ENCODE measurements at places on chromosomes 16 and 17. TPM values are rescaled to one million over a fixed set of nuclear protein-coding genes. Genes with fewer than 3 reads are reported as not detected.
A peak's percentile ranks its signal among the peaks of the same experiment; 100 is the strongest.

- DNase-seq: no peak
These were observed 38.7 kb downstream of the LAT start for GRCh38 chr16:29023279-29024277.

DNA sequence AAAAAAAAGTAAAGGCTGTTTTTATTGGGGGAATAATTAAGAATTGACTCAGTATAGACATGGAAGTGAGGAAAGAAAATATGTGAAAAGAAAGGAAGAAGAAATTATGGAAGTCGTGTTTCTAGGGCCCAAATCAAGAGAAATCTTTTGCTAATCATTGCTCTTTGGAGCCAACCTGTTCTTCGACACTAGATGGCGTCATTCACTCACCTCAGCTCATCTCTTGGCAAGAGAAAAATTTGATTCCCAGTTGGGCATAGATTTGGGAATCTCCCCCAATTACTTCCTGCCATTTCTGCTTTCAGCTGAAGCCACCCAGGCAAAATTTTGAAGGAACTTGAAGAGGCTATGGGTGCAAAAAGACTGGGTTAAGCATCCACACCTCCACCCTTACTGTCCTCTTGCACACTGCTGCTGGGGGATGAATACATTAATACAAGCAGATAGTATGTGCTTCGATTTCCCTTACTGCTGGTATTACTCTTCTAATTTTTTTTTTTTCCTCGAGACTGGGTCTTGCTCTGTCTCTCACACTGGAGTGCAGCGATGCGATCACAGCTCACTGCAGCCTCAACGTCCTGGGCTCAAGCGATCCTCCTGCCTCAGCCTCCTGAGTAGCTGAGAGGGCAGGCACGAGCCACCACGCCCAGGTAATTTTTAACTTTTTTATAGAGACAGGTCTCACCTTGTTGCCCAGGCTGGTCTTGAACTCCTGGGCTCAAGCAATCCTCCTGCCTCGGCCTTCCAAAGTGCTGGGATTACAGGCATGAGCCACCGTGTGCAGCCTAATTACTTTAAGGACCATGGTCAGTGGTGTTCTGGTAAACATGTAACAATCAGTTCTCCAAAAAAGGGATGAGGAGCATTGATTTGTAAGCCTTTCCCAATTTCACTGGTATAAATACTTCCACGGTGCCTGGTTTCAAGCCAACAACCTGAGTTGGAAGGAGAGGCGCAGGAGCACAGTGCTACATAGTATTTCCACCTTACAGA, 13.5 kb downstream of the PSMD7 start:
- DNase-seq: peak; percentile 34

- no peak for DNase-seq
These were observed 4.4 kb downstream of the MVP start for GRCh38 chr16:29824589-29825144.

- DNase-seq: no peak
These were observed 6.7 kb downstream of the SMIM5 start for GRCh38 chr17:75639771-75640555.

DNA sequence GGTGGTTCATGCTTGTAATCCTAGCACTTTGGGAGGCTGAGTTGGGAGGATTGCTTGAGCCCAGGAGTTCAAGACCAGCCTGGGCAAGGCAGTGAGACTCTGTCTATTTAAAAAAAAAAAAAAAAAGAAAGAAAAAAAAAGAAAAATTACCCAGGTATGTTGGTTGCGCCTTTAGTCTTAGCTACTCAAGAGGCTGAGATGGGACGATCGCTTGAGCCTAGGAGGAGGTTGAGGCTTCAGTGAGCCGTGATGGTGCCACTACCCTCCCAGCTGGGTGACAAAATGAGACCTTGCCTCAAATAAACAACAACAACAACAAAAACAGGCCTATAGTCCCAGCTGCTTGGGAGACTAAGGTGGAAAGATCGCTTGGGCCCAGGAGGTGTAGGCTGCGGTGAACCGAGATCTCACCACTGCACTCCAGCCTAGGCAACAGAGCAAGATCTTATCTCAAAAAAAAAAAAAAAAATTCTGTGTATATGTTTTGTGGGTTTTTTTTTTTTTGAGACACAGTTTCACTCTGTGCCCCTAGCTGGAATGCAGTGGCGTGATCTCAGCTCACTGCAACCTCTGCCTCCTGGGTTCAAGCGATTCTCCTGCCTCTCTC, 12.5 kb upstream of the ANKRD40CL start:
- no peak for DNase-seq

DNA sequence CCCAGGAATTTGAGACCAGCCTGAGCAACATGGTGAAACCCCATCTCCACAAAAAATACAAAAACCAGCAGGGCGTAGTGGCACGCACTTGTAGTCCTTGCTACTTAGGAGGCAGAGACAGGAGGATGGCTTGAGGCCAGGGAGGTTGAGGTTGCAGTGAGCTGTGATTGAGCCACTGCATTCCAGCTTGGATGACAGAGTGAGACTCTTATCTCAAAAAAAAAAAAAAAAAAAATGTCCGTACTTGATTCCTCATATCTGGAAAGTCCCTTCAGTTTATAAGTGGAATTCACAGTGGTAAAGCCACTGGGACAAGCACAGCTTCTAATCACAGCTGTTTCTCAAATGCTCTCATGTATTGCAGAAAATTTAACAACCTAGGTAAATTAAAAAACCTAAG, 78.6 kb upstream of the CREBBP start:
- DNase-seq: no peak

- DNase-seq: peak; percentile 10
These were observed 7.5 kb upstream of the RASD1 start for GRCh38 chr17:17503566-17504130.

- no peak for DNase-seq
These were observed 7.9 kb downstream of the TAF15 start for GRCh38 chr17:35817196-35817595.

DNA sequence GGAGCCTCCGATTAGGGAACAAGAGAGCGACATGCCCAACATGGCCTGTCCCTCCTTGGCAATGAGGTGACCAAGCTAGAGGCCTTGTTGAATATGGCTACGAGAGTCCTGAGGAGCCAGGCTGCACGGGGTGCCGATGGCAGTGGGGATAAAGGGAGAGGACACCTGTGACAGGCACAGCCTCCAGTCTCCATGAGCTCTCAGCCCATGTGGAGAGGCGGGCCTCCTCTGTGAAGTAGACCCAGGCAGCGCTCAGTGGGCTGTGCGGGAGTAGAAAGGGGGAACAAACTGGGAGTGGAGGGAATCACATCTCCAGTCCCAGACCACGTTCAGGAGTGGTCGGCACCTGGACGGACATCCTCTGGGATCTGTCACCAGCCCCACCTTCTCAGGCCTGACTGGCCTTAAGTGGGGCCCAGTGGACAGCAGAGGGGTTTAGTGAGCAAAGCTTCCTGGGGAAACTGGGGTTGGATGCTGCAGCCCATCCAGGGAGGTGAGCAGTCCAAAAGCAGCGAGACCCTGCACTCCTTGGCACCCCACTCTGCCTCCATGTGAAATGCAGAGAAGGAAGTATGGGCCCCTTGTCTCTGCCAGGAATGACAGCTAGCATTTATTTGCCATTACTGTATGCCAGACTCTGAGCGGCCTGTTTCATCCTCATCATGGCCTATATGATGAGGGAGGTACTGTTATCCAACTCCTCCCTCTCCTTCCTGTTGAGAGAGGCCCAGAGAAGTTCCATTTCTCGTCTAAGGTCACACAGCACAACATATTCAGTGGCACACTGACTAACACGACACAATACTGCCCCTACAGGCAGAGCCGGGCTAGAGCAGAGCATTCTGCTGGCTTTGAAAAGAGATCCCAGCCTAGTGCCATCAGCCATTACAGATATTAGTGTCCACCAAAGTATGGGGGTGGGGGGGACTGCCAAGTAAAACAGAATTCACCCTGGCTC, 4.5 kb upstream of the TMEM92 start:
- peak; percentile 72 for DNase-seq

DNA sequence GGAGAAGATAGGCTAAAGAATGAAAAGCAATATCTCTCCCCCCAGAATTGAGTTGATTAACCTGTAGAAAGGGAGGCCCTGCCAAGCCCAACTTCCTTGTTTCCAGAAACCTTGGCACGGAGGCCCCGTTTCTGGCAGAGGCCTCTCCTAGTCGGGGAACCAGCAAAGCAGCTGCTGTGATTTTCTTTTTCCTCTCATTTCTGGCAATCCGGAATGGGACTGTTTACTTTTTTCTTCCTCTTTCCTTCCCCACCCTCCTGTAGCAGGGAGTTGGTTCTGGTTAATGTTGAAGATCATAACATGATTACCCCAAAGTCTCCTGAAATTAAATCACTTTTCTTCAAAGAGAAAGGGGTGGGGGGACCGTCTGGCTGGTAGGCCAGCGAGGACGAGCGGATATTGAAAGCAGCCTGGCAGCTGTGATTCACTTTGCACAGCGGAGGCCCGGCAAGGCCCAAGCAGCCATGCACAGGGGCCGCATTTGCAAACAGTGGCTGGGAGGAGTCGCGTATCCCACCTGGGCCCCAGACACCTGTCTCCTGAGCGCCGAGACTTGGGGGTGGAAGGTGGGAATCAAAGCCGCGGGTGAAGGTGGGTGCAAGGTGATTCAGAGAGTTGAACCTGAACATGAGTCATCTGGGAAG, 51.5 kb downstream of the NTN1 start:
- peak; percentile 66 for DNase-seq

GRCh38 chr16:59463776-59464175, 729.7 kb upstream of the GOT2 start:
- no peak for DNase-seq

DNA sequence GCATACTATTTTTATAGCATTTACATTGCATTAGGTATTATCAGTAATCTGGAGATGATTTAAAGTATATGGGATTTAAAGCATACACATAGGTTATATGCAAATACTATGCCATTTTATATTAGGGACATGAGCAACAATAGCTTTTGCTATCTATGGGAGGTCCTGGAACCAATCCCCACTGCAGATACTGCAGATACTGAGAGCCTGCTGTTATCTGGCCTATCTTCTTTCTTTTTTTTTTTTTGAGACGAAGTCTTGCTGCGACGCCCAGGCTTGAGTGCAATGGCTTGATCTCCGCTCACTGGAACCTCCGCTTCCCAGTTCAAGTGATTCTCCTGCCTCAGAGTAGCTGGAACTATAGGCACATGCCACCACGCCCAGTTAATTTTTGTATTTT, 37.4 kb downstream of the STH start:
- no peak for DNase-seq

DNA sequence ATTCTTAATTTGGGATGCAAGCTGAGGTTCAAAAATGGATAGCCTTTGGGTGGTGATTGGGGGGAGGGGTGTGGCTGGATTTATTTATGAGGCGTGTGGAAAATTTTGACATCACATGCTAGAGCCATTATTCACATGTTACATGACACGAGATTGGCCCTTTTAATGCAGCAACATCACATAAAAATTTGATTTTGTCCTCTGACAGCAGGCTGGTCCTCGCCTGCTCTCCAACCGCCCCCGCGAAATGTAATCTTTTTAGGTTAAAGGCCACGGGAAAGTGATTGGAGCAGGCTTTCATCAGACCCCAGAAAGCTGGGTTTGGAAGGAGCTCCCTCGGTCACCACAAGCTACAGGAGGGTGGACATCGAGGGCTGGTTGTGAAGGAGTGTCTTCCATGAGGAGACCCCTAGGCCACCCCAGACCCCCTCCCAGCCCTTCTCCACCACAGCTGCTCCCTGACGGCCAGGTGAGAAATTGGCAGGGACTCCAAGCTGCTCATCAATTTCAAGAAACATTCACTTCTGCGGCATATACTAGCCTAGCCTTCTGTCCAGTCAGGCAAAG, 502.7 kb upstream of the PSMD7 start:
- DNase-seq: no peak

C16orf54 gene
- 0.99 TPM for total RNA-seq
